ENCODE measurements at places on chromosomes 5 and 9.

GRCh38 chr5:72648480-72648879 lies 141.3 kb upstream of the ZNF366 start:
- DNase-seq: no peak

DNA sequence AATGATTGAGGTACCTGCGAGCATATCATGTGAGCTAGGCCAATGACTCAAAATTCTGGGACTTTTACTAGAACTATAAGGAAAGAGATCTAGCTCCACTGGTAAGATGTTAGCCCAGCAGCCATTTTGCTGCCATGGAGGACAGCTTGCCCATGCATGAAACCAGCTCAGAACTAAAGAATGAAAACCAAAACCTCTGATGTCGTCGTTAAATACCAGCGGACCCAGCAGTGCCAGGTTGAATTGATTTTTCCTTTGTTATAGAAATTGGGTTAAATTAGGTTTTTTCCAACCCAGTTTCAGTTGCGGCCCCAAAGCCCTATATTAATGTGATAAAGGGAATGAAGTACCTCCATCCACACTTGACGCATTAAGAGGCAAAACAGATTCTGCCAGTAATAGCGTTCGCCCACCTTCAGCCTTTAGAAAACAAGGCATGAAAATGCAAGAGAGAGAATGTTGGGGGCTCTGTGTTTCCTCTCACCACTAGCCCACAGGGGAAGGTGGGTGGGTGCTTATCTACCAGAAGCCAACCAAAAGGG lies 5.5 kb upstream of the ITK start:
- DNase-seq: no peak

DNA sequence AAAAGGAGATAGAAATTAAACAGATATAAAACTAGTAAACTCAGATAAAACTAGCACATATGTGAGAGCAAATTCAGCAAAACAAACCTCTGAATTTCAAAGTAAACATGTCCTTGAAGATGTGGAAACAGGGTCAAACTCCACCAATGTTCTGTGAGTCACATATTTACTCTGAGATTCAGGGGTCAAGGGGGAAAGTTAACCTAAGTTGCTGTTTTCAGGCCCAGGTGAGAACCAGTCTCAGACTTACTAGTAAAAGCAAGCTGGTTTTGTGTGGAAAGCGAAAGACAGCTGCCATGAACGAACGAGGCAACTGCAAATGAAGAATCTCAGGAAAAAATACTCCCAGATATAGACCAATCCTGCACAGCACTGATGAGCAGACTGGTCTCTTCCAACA lies 29.0 kb downstream of the PSMB7 start:
- no peak for DNase-seq

DNA sequence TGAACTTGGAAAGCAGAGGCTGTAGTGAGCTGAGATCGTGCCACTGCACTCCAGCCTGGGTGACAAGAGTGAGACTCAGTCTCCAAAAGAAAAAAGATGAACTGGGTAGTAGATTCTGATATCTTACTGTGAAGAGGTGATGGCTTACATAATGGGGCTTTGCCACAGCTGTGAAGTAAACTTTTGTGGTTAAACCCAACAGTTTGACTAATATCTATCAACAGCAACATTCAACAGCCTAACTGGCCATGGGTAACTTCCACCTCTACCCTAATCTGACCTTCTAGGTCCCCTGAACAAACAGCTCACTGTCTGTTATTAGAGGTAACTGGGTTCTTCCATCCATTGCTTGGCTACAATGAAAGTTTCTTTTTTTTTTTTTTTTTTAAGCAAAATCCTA lies 52.1 kb downstream of the TLE1 start:
- no peak for DNase-seq

- DNase-seq: no peak
Measured at GRCh38 chr5:145947581-145947980, 11.2 kb downstream of the SH3RF2 start.

- DNase-seq: no peak
Measured at GRCh38 chr5:72107901-72108201, 576 bp downstream of the MAP1B start.

DNA sequence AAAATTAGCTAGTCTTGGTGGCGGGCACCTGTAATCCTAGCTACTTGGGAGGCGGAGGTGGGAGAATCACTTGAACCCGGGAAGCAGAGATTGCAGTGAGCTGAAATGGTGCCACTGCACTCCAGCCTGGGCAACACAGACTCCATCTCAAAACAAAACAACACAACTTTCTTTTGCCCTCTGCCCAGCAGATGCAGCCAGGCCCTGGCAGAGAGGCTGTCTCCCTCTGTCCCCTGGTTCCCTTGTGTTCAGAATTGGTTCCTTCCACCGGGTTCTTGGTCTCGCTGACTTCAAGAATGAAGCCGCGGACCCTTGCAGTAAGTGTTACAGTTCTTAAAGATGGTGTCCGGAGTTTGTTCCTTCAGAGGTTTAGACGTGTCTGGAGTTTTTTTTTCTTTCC lies 30.2 kb upstream of the CEP72 start:
- no peak for DNase-seq

DNA sequence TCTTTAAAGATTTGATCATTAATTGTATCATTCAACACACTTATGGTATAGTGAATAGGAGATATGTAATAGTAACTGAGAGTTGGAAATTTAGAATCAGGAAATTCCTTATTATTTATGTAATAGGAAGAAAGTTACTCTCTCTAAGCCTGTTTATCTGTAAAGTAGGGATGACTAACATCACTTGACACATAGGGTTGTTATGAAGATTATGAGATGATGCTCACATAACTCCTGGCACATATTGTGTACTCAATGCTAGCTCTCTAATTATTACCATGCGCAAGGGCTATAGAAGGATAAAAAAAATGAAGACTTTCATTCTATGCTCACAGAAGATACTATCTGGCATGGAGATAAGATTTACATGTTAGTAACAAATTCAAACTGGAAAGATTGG lies 149.9 kb downstream of the ISOC1 start:
- DNase-seq: no peak

DNA sequence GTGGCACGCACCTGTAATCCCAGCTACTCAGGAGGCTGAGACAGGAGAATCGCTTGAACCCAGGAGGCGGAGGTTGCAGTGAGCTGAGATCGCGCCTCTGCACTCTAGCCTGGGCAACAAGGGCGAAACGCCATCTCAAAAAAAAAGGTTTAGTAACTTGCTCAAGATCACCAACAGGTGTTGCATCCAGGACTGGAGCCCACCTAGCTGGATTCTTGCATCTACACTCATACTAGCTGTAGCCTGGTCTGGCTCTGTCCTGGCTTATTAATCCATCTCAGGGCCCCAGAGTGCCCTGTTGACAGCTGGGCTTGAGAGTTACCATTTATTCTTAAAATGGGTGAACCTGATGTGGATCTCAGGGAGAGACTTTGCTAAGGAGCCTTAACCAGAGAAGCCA lies 7.5 kb downstream of the WWC1 start:
- DNase-seq: no peak

GRCh38 chr5:38790891-38791290 lies 54.9 kb upstream of the OSMR start:
- no peak for DNase-seq

DNA sequence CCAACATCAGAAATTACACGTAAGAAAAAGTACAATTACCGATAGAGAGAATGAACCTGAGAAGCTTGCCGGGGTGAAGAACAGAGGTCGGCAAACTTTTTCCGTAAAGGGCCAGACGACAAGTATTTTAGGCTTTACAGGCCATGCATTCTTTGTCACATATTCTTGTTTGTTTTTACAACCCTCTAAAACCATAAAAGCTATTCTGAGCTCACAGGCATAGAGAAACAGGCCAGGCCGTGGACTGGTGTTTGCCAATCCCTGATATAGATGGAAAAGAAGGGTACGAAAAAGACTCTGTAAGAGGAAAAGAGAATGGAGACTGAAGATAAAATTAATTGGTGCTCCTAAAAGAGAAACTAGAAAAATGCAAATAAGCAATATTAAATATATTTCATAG lies 15.4 kb downstream of the SFXN1 start:
- DNase-seq: no peak

GRCh38 chr9:16133556-16134227 lies 580.8 kb downstream of the CCDC171 start:
- no peak for DNase-seq

All from stimulated activated CD4-positive, alpha-beta T cell treated with anti-CD3 and anti-CD28 coated beads, Interleukin-1b, Interleukin-23, amount 100 ng/mL, for 1 hour (primary cell).